GM13977 (cell line): ENCODE measurements at places on chromosomes 3 and 15.

- DNase-seq = no peak
Measured at GRCh38 chr3:98814817-98815420, 51.8 kb downstream of the ST3GAL6 start.

GRCh38 chr3:76025561-76025960 lies 240.2 kb upstream of the ZNF717 start:
- DNase-seq = no peak

- DNase-seq = peak; percentile 59
Measured at GRCh38 chr3:194396859-194397756, 2.0 kb downstream of the GP5 start.

DNA sequence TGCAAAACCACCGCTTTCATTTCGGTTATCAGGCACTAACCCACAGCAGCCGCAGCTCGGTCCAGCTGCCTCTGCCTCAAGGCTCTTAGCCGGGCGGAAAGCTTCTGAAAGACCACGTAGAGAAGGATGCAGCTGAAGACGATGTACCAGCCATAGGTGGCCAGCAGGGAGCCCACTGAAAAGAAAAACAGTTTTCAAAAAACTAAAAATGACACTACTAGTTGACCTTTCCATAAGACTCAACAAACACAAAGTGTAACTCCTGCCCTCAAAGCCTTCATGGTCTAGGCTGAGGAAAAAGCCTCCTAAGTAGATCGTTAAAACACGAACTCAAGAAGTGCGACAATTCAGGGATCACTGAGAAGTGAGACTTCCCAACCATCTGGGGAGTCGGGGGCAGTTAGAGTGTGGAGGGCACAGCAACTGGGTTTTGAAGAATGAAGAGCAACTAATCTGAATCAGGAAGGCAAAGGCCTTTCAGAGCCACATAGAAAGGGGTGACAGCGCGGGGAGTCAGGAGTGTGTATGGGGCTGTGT lies 716 bp downstream of the SELENOS start:
- DNase-seq = peak; percentile 48

DNA sequence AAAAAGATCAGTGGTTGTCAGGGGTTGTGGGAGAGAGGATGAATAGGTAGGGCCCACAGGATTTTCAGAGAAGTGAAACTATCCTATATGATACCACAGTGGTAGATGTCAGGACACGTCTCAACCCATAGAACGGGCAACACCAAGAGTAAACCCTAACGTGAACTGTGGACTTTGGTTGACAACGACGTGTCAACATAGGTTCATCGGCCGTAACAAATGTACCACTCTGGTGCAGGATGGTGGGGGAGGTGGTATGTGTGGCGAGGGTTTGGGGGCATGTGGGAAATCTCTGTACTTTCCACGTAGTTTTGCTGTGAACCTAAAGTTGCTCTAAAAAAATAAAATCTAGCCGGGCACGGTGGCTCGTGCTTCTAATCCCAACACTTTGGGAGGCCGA lies 13.0 kb upstream of the PIGZ start:
- DNase-seq = no peak

DNA sequence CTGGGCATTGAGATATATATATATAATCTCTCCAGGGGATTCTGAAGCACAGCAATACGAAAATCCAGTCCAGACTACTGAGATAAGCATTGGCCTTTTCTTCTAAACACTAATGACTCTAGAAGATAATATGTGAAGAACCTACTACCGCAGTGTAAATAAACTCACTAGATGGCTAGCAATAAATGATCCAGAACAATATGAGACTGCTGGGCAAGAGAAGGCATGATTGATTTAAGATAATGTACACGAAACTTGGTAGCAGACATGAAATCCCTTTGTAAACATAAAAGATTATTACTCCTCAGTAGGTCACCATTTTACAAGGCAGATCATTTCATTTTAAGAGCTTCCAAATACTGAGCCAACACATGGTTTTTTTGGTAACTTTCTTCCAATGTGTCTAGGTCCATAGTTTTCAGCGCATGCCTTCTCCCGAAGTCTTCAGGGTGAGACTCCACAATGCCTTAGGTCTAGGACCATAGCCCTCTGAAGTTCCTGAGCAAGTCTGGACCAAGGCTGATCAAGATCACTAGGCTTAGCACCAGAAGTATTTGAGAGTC lies 193.2 kb downstream of the LRRN1 start:
- DNase-seq = no peak

- DNase-seq = no peak
Measured at GRCh38 chr3:56864918-56865524, 63.3 kb upstream of the ARHGEF3 start.

GRCh38 chr15:85583923-85584390 lies 203.6 kb downstream of the AKAP13 start:
- peak; percentile 48 for DNase-seq
